ENCODE measurements at places on chromosomes 5 and 9. TPM values are rescaled to one million over a fixed set of nuclear protein-coding genes. Genes with fewer than 3 reads are reported as not detected.

DNA sequence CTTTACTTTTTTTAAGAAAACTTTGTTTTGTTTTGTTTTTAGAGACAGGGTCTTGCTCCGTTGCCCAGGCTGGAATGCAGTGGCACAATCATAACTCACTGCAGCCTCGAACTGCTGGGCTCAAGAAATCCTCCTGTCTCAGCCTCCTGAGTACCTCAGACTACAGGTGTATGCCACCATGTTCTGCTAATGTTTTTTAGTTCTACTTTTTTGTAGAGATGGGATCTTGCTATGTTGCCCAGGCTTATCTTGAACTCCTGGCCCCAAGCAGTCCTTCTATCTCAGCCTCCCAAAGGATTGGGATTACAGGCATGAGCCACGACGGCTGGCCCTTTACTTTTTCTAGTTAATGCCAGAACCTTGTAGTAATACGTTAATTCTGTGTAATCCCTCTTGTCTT, 36.0 kb downstream of the IPO11 start:
- DNase-seq: no peak

DNA sequence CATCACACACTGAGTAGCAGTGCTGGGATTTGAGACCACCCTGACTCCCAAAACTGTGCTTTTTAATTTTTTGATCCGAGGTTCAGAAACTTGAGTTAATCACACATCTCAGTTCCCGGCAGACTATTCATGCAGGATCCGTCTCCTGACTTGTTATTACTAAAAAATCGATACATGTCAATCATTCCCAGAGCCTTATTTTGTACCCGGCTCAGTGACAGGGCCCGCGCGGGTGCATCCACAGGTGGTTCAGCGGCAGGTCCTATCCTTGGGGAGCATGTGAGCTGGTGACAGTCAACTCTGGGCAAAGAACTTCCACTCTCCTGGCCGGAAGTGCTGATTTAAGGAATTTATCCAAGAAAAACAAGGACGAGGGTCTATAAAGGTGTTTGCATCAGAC, 95.9 kb upstream of the MVB12B start:
- DNase-seq: no peak

DNA sequence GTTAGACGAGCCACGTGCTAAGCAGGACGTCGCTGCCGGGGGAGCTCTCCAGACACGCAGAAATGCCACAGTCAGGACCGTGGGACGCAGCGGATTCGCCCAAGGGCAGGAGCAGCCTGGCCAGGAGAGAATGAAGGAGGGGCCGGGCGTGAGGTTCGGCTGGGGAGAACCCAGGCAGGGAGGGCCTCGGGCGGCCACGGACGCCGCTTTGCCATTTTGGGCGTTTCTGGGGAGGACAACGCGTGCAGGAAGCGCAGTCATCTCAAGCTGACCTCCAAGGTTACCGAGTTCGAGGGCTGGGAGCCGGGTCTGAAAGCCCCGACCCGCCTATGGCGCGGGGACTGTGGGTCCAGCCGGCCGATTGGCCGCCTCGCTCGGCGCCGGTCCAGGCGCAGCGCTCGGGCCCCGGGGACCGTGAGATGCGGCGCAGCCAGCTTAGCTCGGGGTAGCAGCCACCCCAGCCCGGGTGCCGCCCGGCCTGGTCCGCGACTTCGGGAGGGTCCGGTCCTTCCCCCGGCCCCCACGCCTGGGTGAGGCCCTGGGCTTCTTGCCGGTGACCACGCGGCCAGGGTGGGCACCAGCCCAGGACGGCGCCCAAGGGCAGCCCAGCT, 760 bp upstream of the MAN1B1 start:
- no peak for DNase-seq

MYOT gene
- 0.59 TPM for polyA plus RNA-seq

TNC gene
- not detected for polyA plus RNA-seq
